ENCODE measurements at places on chromosomes 4 and X. TPM values are rescaled to one million over a fixed set of nuclear protein-coding genes. Genes with fewer than 3 reads are reported as not detected.

- DNase-seq = no peak
Measured at GRCh38 chr4:98338761-98339438, 77.7 kb downstream of the RAP1GDS1 start.

- DNase-seq = peak; percentile 68
Measured at GRCh38 chr4:74016068-74016467, 17.6 kb upstream of the CXCL5 start.

DNA sequence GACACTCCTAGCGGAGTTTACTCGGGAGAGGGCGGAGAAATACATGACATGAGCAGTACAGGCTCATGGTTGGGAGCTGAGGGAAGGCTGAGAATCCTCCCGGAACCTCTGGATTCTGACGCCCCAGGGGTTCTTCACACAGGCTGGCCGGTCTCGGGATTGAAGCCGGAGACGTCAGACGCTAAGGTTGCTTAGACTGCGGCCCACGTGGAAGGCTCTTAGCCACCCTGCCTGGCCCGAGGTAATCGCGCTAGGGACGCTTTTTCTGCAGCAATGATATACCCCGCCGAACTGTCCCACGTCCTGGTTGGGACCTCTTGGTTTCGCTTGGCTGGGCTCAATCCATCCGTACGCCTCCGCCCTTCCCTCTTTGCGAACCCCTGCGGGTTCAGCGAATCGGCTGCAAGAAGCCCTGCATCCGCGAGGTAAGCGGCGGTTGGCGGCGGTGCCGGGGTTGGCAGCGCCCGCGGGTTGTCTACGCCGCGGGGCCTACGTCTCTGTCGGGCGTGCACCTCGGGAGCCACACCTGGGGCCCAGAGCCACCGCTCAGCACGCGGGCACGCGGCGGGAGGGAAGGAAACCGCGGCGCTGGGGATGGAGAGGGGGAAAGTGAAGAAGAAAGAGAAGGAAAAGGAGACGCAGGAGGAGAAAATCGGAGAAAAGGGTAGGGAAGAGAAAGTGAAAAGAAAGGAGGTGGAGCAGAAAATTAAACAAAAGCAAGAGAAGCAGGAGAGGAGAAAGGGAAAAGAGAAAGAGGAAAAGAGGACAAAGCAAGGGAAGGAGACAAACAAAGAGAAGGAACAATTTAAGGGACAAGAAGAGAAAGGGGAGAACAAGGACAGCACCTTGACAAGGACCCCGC lies at the start of gene ARL9:
TSS of gene ARL9 (plus strand) at position 523 of the 862 bp plus-strand sequence. CDS start at position 595, 72 bp downstream.
- peak; percentile 49 for DNase-seq

GRCh38 chrX:69066021-69066757 lies 99.1 kb downstream of the PJA1 start:
- no peak for DNase-seq

DNA sequence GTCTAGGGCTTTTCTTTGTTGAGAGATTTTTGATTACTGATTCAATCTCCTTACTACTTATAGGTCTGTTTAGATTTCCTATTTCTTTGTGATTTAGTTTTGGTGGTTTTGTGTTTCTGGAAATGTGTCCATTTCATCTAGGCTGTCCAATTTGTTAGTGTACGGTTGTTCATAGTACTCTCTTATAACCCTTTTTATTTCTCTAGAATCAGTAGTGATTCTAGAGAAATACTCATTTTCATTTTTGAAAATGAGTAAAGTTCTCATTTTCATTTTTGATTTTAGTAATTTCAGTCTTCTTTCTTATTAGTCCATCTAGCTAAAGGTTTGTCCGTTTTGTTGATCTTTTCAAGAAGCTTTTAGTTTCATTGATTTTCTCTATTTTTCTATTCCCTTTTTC lies 7.5 kb downstream of the IL13RA1 start:
- no peak for DNase-seq

DNA sequence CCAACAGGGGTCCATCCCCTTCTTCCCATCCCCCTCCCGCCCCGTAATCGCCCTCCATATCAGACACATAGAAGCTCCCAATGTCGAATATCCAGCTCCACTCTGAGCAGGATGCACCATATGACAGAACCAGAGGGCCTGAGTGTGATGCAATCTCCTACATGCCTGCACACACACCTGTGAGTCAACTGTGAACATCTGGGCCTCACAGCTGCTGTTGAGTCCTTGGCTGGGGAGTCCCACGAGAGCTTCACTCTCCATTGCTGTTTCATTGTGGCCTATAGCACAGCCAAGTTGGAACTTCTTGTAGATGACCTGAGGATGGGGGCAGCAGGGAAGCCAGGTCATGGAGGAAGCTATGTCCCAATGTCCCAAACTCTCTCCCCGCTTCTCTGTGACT lies 8.2 kb downstream of the SLC38A5 start:
- DNase-seq = no peak

- DNase-seq = peak; percentile 11
Measured at GRCh38 chr4:14379183-14379582, 623.1 kb upstream of the CPEB2 start.

DNA sequence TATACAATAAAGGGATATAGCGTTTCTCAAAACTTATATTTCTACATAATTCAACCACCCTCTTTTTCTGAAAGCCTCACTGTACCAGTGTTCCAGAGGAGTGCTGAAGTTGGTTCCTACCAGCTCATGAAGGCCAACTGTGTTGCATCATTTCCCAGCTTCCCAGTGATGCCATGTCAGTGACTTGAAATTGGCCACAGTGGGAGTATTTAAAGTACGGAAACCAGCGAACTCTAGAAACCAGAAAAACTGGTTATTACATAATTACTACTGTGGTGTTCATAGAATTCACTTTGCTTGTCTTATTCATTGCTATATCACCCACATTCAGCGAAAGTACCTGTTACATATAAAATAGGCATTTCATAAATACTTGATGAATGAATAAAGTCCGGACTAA lies 135.4 kb downstream of the GC start:
- DNase-seq = no peak

DNA sequence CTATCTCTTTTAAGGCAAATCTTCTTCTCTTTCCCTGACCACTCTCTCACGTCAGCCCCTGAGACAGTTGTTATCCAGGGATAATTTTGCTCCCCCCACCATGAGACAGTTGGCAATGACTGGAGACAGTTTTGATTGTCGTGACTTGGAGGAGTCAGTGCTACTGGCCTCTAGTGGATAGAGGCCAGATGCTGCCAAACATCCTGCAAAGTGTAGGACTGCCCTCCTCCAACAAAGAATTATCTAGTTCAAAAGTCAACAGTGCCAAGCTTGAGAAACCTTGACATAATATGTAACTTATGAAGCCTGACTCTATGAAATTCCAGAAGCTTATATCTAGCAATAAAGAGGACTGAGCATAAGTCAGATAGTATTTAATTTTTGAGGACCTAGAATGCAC lies 502.1 kb upstream of the IGFBP7 start:
- DNase-seq = no peak

- DNase-seq = no peak
Measured at GRCh38 chr4:158799013-158799770, 30.4 kb downstream of the FNIP2 start.

- DNase-seq = peak; percentile 94
Measured at GRCh38 chr4:122798101-122798500, 28.5 kb upstream of the FGF2 start.

- DNase-seq = peak; percentile 86
Measured at GRCh38 chr4:184688447-184688846, 38.9 kb downstream of the PRIMPOL start.

DNA sequence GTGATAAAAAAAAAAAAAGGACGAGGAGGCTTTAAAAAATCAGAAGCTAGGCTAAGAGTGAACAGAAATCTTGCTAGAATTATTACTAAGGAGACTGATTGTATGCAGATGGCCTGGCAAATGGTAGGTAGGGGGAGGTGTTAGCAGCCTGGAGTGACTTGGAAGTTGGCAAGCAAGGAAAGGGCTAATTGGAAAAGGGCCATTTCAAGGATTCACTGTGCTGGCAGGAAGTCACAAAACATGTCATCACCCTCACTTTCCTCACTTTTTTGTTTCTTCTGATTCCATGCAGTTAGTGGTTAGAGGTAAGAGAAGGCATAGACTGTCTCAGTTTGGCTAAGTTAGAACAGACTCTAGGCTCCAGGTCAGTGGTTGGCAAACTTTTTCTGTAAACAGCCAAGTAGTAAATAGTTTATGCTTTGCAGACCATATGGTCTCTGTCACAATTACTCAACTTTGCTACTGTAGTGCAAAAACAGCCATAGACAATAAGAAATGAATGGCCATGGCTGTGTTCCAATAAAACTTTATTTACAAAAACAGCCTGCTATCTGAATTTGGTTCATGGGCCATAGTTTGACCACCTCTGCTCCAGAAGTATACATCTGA lies 646.5 kb upstream of the ACTRT1 start:
- no peak for DNase-seq

DNA sequence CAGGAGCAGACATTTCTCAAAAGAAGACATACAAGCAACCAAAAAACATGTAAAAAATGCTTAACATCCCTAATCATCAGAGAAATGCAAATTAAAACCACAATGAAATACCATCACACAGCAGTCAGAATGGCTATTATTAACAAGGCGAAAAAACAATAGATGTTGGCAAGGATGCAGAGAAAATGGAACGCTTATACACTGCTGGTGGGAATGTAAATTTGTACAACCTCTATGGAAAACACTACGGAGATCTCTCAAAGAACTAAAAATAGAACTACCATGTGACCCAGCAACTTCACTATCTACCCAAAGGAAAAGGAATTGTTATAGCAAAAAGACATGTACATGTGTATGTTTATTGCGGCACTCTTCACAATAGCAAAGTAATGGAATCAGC lies 71.5 kb downstream of the PPP4R3C start:
- DNase-seq = peak; percentile 44

GRCh38 chrX:68571292-68571609 lies 72.4 kb downstream of the YIPF6 start:
- DNase-seq = no peak

GRCh38 chr4:144754562-144755410 lies 108.8 kb downstream of the HHIP start:
- DNase-seq = peak; percentile 17

DNA sequence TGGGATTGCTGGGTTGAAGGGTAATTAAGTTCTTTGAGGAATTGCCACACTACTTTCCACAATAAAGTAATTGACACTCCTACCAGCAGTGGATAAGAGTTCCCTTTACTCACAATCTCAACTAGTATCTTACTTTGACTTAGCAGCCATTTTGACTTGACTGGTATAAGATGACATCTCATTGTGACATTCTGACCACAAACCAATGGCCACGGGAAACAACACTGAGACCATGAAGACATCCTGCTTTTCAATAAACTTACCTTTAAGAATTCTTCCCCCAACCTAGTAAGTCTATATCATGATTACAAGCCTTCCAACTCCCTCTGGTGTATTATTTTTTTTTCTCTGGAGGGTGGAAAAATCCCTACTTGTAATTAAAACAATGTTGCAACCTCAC lies 66.9 kb upstream of the WDR1 start:
- peak; percentile 58 for DNase-seq

DNA sequence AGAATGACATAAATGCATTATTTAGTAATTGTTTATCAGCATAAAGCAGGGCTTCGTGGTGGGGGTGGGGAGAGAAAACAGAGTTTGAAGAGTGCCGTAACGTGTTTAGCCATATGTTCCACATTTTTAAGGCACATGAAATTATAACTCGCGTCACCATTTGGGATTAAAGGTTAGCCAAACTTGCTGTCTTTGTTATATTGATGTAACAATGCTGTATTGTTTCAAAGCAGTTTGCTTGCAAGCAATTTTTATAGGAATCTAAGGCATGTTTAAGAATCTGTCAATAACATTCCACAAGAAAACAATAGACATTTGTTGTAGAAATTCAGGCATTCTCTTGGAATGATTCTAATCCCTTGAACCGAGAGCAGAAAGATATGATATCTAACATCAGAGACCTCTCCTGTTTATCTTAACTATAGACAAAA lies 78.3 kb downstream of the CLDN22 start:
- DNase-seq = no peak

DNA sequence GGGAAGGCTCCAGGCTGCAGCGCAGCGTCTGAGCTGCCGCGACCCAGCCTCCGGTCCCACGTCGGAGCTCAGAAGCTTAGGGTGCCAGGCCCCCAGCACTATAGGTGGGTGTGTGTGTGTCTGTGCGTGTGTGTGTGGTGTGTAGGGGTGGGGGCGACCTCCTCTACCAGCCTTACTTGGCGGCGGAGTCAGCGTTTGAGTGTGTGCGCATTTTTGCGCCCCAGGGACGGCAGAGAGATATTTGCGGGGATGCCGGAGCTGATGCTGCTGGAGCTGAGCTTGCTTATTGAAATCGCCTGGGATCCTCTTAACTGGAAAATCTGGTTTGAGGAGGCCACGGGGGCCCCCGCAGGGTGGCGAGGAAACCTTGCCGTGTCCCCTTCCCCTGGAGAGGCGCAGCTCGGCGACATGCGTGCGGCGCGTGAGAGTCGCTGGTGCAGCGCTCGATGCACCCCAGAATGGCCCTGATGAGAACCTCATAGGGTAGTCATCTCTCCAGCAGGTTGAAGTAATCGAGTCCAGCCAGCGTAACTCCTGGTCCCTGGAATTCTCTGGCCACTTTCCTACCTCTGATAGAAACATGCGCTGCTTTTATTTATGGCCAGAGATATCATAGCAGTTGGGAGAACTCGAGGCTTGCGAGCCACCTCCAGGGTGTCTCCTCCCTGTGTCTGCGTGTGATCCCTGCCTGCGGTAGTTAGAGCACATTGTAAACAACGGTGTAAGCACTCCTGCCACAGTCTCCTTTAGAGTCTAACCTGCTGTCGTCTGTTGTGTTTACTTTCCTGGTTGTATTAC lies 2.7 kb downstream of the ADGRL3 start:
- DNase-seq = no peak

DNA sequence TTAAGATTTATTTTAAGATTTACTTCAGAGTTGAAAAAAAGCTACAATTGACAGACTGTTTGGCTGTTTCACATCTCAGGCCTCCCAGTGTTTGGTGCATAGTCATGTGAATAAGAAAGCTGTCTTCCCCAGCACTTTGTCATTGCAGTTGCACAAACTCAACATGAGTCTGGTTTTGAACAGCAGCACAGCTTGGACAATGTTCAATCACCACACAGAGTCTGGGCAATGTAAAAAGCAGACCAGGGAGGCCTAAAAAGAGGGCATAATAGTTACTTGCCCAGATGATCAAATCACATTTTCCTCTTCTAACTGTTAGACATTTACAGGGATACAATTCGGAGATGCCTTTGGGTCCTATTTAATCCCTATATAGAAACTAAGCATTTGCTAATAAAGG lies 1055.0 kb downstream of the RPA4 start:
- DNase-seq = no peak

DNA sequence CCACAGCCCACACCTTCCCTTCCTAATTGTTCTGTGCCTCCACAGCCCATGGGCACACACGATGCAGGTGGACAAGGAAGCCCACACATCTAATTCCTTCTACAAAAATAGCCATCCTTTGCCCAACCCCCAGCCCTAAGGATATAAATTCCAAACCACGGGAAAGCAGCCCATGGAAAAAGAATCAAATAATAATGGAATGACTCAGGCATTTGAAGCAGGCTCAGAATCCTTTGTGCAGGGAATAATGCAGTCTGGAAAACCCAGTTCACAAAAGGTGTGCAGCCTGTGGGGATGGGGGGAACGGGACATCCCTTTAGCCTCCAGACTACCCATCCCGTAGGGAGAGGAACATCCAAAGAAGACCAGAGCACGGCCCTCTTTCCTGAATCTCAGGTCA lies 342.3 kb upstream of the GALNT7 start:
- DNase-seq = no peak

- no peak for DNase-seq
Measured at GRCh38 chr4:183318656-183319055, 1.4 kb downstream of the CLDN22 start.

GRCh38 chr4:149931431-149931830 lies 115.8 kb upstream of the IQCM start:
- no peak for DNase-seq

Gene FAM9C
- total RNA-seq = not detected

Gene MBNL3
- total RNA-seq = 3.0 TPM

Gene MFSD8
- total RNA-seq = 8.0 TPM

Gene HSFX3
- total RNA-seq = not detected

Gene SASH3
- total RNA-seq = not detected

Gene CXCL3
- 0.81 TPM for total RNA-seq

Gene ENAM
- total RNA-seq = not detected

All from M059J (cell line).